ENCODE measurements at places on chromosomes 4 and X.

- no peak for DNase-seq
Measured at GRCh38 chr4:137471895-137472294, 60.4 kb downstream of the PCDH18 start.

GRCh38 chr4:169109035-169109675 is 99.1 kb upstream of the CBR4 start:
- DNase-seq: no peak

- no peak for DNase-seq
Measured at GRCh38 chrX:45992402-45993123, 552.7 kb downstream of the ZNF674 start.

- DNase-seq: no peak
Measured at GRCh38 chr4:9946170-9946569, 75.1 kb downstream of the SLC2A9 start.

DNA sequence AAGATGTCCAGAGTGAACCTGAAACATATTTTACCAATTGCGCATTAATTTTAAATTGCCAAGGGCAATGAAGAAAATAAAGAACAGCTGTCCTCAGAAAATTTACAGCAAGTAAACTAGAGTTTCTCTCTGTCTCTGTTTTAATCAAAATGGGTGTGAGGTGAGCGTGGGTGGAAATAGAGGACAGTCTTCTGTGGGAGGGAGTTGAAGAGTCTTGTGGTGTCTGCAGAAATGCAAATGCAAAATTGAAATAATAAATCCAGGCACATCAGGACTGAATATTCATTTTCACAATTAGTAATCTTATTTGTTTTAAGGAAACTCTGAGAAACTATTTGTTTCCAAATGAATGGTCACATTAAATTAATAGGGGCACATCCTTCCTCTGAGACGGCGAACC is 192.0 kb downstream of the ARHGAP10 start:
- no peak for DNase-seq

- no peak for DNase-seq
Measured at GRCh38 chr4:30718021-30718542, 2.1 kb upstream of the PCDH7 start.

- no peak for DNase-seq
Measured at GRCh38 chr4:121457278-121457875, 76.6 kb upstream of the QRFPR start.

- DNase-seq: no peak
Measured at GRCh38 chr4:121177246-121178137, 13.4 kb upstream of the TNIP3 start.

- no peak for DNase-seq
Measured at GRCh38 chr4:184099535-184099966, 118.1 kb downstream of the ENPP6 start.

DNA sequence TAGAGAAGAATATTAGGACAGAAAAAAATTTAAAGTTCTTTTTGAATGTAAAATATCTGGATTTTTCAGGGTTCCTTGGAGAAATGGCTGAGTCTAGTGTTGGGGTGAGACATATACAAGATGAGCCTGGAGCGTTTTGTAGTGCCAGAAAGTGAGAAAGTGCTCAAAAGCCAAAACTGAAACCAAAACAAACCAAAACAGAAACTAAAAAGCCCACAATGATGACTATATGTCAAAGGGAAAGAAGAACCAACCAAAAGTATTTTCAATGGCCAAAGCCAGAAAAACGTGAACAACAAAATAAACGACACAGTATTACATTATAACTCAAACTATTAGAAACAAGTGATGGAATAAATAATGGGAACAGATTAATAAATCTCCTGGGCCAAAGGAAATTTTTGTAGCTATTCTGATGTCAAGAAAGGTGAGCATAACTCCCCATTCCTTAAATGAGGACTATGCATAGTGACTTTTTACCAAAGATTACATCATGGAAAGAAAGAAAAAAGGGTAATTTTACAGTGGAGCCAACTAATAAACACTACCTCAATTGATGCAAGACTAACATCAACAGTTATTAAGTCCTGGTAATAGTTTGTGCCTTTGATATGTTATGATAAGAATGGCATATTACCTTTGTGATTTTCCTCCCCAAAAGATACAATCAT is 1137.6 kb downstream of the C4orf33 start:
- DNase-seq: no peak

GRCh38 chr4:89719536-89720090 is 117.3 kb downstream of the SNCA start:
- peak; percentile 87 for DNase-seq

- peak; percentile 8 for DNase-seq
Measured at GRCh38 chrX:63281465-63281864, 69.7 kb downstream of the SPIN4 start.

GRCh38 chr4:189973646-189974045 is 33.0 kb downstream of the FRG1 start:
- DNase-seq: no peak

- DNase-seq: no peak
Measured at GRCh38 chr4:169492436-169493163, 119.8 kb downstream of the NEK1 start.

GRCh38 chrX:150156615-150157014 is 206.5 kb upstream of the MAMLD1 start:
- DNase-seq: no peak

DNA sequence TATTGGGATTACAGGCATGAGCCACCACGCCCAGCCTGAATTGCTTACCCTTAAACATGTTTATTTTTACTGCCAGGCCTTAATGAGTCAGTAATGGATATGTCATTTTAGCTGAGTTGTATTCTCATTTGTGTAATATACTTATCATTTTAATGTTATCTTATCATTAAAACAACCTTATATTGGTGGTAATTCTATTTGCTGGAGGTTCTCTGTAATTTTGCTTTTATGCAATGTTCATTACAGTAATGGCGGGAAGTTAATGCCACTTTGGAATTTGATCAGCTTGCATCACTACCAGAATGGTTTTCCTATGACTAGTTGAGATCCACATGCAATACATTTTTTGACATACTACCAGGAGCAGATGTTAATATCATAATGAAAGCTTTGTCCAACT is 6.3 kb upstream of the PGAM4 start:
- DNase-seq: no peak

- no peak for DNase-seq
Measured at GRCh38 chrX:134551376-134552048, 91.5 kb downstream of the HPRT1 start.

DNA sequence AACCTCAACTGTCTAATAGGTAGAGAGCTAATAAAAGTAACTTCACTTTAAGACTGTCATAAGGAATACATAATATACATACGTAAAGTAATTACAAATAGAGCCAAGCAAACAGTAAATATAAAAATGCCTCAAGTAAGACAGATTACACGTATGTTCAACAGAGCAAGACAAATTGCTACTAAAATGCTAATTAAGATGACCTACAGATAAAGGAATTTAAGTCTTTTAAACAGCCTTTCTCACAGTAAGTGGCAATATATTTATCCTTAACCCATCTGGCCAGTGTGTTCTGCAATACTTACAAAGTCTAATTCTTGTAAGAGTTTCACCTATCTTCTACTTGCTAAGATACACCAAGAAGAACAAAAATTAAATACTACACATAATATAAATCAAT is 12.7 kb downstream of the G3BP2 start:
- DNase-seq: no peak

GRCh38 chr4:127138586-127138985 is 494.2 kb upstream of the INTU start:
- no peak for DNase-seq

DNA sequence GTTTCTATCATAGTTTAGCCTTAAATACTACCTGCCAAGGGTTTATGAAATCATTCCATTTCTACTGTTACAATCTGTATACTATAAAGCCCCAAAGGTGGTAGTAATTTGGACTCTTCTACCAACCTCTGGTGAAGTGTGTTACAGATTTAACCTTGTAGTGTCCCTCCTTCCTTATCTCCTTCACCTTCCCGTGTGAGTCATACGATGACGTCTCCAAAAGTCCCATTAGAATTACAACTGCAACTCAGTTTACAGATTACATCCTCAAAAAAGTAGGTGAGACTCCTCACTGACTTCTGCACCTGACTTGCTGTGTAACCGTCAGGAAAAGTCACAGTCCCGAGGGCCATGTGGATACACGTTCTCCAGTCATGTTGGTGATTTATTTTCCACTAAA is 219.0 kb downstream of the DCTD start:
- DNase-seq: no peak

GRCh38 chr4:53963336-53963735 is 101.1 kb downstream of the CHIC2 start:
- no peak for DNase-seq

DNA sequence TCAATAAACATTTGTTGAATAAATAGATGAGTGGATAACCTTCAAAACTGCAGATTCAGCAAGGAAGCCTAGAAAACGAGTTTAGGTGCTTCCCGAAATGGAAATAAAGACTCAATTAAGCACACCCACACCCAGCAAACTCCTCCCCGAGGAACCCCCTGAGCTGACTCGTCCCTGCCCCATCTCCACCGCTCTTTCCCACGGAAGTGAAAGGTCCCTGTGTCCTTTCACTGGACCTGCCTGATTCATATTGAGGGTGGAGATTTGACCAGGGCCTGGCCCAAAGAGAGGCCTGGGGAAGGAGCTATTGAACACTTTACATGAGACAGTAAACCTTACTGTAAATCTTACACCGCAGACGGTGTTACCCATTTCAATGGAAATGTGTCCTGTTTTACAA is 129.1 kb downstream of the CPZ start:
- no peak for DNase-seq

DNA sequence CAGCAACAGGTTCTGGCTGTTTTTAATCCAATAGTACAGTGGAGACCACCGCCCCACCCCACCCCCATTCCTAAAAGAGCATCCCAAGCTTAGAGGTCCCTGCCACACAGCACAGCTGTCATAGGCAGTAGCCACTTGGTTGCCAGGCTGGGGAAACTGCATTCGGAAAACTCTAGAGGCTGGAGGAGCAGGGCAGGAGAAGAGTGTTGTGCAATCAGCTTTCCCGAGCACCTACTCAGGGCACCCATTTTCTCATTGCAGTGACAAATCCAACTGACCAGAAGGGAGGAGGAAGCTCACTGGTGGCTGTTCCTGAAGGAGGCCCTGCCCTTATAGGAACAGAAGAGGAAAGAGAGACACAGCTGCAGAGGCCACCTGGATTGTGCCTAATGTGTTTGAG is 1.1 kb downstream of the CXCL1 start:
- no peak for DNase-seq

GRCh38 chr4:74109870-74110605 is 11.0 kb upstream of the CXCL2 start:
- no peak for DNase-seq

- no peak for DNase-seq
Measured at GRCh38 chr4:183508697-183509335, 4.0 kb downstream of the ING2 start.

DNA sequence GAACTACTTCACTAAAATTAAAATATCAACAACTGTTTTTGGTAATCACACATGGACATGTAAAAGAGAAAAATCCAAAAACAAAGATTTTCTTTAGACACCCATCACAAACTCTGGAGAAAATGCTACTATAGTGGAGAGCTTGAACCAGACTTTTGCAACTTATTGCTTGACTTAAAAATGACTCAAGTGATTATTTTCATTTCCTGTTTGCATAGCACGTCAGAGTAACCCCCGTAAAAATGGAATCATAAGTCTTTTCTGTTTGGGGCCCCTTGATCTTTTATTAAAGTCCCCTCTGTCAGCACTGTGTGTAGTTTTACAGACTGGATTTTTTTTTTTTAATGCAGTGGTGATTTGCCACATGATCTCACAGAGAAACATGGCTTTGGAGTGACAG is 79.5 kb downstream of the PRKG2 start:
- no peak for DNase-seq

- DNase-seq: no peak
Measured at GRCh38 chr4:106718548-106718947, 317.6 kb downstream of the DKK2 start.

- no peak for DNase-seq
Measured at GRCh38 chrX:132180929-132181328, 38.3 kb downstream of the RAP2C start.

GRCh38 chrX:42746606-42747005 is 31.4 kb downstream of the PPP1R2C start:
- DNase-seq: no peak

- peak; percentile 38 for DNase-seq
Measured at GRCh38 chrX:139831675-139832456, 101.0 kb downstream of the ATP11C start.
